ENCODE measurements at places on chromosomes 13 and 19.

DNA sequence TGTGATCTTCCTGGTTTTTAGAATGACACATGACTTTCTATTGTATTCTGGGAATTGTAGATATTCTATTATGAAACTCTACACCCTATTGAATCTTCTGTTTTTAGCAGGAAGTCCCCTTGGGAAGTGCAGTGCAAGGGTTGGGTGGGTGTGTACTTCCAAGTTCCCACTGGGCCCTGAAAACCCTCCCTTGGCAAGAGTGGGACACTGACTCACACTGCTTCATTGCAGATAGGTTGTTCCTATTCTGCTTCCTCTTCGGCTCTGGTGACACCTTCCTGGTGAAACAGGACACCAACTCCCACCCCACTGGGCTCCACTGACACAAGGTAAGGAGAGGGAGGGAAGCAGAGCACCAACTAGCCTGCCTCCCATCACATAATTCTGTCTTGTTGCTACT lies 121.8 kb downstream of the KCTD12 start:
- DNase-seq = no peak

DNA sequence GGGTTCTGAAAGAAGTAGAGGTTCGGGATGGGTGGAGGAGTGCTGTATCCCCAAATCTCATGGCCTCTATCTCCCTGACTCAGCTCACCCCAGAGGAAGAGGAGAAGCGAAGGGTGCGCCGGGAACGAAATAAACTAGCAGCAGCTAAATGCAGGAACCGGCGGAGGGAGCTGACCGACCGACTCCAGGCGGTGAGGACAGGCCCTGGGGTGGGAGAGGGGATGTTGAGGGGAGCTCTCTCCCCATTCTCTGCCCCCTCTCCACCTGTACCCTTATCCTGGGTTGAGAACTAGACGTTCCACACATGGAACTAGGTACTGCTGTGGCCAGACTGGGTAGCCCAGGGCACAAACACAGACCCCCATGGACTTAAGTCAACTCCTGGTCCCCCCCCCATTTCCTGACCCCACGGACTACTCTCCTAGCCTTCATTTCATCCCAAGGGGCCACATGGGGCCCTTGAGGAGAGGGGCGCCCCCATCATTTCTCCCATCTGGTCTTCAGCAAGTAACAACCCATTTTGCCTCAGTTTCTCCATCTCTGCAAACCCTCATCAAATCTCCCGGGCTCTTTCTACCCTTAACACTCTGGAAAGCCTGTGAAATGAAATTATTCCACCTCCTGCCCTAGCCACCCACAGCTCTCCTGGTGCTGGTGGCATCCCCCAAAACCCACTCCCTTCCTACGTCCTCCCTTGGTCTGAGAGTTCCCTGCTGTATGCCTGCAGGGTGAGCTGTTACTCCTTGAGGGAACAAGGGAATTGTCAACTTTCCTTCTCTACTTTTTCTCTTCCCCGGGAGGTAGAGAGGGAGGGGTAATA lies 3.5 kb downstream of the FOSB start:
- DNase-seq = no peak

DNA sequence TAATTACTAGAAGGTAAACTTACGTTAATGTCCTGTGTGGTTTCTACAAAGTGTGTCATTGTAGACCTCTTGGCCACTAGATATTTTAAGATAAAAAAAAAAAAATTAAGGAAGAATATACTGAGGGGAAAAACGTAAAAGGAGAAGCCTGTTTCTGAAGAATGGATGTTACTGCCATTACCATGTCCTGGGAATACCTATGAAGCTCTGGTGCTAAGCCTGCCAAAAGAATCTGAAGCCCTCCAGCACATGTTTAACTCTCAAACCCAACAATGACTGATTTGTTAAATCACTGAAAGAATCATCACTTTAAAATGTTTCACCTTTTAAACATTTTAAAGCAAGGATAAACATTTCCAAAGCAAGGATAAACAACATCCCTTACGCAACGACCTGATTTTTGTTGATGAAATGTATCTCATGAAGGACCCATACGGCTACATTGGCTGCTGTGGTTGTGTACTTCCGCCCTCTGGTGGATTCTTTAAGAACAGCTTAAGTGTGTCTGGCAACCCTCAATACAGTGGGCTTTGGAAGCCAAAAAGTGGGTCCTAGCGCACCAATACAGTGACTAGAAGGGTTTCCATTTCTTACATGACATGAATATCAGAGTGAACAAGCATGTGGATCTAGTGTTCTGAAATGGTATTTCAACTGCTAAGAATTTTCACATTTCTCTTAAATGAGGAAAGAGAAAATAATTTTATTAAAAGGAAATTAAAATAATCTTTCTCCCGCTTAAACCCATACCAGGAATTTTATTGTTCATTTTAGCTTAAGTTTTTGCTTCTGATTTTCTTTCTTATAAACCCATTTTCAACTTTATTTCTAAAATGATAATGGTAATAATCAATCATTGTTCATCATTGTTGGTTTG lies 74.5 kb upstream of the RAP2A start:
- no peak for DNase-seq

- no peak for DNase-seq
Measured at GRCh38 chr13:24199016-24199415, 38.5 kb downstream of the SPATA13 start.

DNA sequence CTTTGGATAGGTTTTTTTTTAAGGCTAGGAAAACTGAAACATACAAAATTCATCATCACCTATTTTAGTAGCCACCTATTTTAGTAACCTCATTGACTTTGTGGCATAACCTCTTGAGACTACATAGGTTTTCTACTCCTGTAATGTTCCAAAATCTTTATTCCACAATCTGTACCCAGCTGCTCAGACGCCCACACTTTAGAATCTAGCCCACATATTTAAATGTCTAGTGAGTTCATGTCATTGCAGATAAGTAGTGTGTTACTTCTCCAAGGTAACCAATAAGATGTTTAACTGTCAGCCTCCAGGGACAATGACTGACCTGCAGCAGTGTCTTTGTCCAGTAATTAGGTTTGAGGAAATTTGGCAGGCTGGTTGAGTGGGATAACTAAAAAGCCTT lies 330.2 kb downstream of the MZT1 start:
- DNase-seq = no peak

GRCh38 chr13:76825430-76825829 lies 60.8 kb downstream of the KCTD12 start:
- DNase-seq = no peak

GRCh38 chr13:22218797-22219196 lies 547.9 kb downstream of the FGF9 start:
- DNase-seq = no peak

Measured in stimulated activated CD8-positive, alpha-beta memory T cell treated with anti-CD3 and anti-CD28 coated beads, Interleukin-12 subunit alpha, Interleukin-12 subunit beta, amount 100 ng/mL, for 4 hours (primary cell).